ENCODE measurements at places on chromosomes 4 and X.

GRCh38 chr4:122959981-122960610 lies 37.7 kb upstream of the NUDT6 start:
- H3K27ac ChIP-seq, result no peak overlapping the region
- H3K4me3 ChIP-seq, result no peak overlapping the region
- no peaks in the 10 kb centered on the region for H3K36me3 ChIP-seq
- DNase-seq, result no peak
- no peaks in the 10 kb centered on the region for H3K4me1 ChIP-seq

DNA sequence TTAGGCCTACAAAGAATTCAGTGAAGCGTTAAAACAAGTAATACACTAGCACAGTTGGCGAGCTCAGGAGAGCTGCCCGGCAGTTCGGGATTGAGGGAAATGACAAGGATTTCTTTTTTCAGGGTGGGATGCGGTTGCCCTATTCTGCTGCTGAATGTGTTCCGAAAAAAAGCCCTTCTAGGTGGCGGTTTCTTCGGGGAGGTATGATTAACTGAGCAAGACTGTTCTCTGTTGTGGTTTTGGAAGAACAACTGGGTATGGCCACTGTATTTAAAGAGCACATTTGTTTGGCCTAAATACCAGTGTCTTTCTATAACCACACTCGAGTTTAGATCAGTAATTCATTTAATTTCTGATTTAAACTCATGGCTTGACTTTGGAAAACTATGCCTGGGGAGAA lies 459.7 kb upstream of the FAT1 start:
- DNase-seq, result no peak
- no peaks in the 10 kb centered on the region for H3K4me1 ChIP-seq
- no peak overlapping the region for H3K27ac ChIP-seq
- H3K36me3 ChIP-seq, result no peaks in the 10 kb centered on the region
- no peak overlapping the region for H3K4me3 ChIP-seq
- no peaks in the 10 kb centered on the region for H3K27me3 ChIP-seq

DNA sequence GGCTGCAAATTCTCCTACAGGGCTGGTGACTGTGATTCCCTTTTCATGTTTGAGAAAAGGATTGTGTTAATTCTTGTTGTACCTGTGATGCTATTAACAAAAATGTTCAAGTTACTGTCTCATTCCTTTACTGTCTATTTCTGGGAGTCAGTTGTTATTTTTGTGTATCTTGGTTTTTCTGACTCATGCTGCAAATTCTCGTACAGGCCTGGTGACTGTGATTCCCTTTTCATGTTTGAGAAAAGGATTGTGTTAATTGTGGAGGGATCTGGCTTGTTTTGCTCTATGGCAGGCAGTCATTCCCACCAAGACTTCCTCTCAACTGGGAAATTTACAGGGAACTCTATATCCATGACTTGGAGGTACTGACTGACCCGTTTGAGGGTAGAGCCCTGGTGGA lies 693.4 kb upstream of the INTU start:
- H3K36me3 ChIP-seq, result no peaks in the 10 kb centered on the region
- no peak overlapping the region for H3K4me3 ChIP-seq
- no peak overlapping the region for H3K27ac ChIP-seq
- DNase-seq, result no peak
- H3K27me3 ChIP-seq, result no peaks in the 10 kb centered on the region
- no peaks in the 10 kb centered on the region for H3K4me1 ChIP-seq

DNA sequence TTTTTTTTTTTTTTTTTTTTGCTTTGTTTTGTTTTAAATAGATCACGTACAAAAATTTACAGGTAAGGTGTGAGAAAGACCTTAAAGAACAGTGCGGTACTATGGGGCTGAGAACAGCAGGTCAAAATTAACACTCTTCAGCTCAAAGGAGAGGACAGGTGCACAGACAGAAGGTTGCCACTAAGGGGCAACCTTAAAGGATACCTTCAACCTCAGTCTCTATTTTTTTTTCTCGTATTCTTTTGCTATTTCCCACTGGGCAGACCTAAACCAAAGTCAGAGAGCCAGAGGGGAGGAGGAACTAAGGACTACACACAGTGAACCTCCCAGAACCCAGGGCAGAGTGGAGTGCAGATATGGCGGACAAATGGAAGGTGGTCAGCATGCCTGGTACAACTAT lies 1984.3 kb upstream of the IGFBP7 start:
- no peaks in the 10 kb centered on the region for H3K27me3 ChIP-seq
- peaks cover 7% of the 10 kb centered on the region for H3K4me1 ChIP-seq
- no peaks in the 10 kb centered on the region for H3K36me3 ChIP-seq
- DNase-seq, result no peak
- no peak overlapping the region for H3K4me3 ChIP-seq
- no peak overlapping the region for H3K27ac ChIP-seq

GRCh38 chr4:186441502-186441901 lies 113.9 kb downstream of the MTNR1A start:
- no peaks in the 10 kb centered on the region for H3K27me3 ChIP-seq
- H3K36me3 ChIP-seq, result no peaks in the 10 kb centered on the region
- H3K27ac ChIP-seq, result no peak overlapping the region
- H3K4me3 ChIP-seq, result no peak overlapping the region

All from cardiac muscle cell (in vitro differentiated cells and primary cell).